Occipital lobe (tissue), 3 donors: ENCODE measurements at places on chromosomes 4 and X. TPM values are rescaled to one million over a fixed set of nuclear protein-coding genes. Genes with fewer than 3 reads are reported as not detected.

LONRF3 gene
- 1.9 TPM for total RNA-seq

FRG1 gene
- total RNA-seq: 25.0 TPM

PPP1R3F gene
- 12.6 TPM for total RNA-seq

PLAC1 gene
- total RNA-seq: not detected

TAF7L gene
- 0.16 TPM for total RNA-seq

IL15 gene
- total RNA-seq: 0.31 TPM

DIPK2B gene
- 1.7 TPM for total RNA-seq

CYTL1 gene
- total RNA-seq: 0.94 TPM

P2RY8 gene
- 0.16 TPM for total RNA-seq

AFP gene
- total RNA-seq: 0.62 TPM

STBD1 gene
- 0.47 TPM for total RNA-seq

SHROOM2 gene
- 12.3 TPM for total RNA-seq

HTRA3 gene
- total RNA-seq: 1.2 TPM

TIMM17B gene
- total RNA-seq: 27.9 TPM

TLR7 gene
- total RNA-seq: 1.2 TPM

CYBB gene
- total RNA-seq: 16.4 TPM

SLC10A4 gene
- 3.9 TPM for total RNA-seq

CSN1S1 gene
- total RNA-seq: not detected

RTL9 gene
- 0.16 TPM for total RNA-seq

AMOT gene
- total RNA-seq: 10.8 TPM

CTAG2 gene
- not detected for total RNA-seq

SERPINA7 gene
- not detected for total RNA-seq

MCUB gene
- 44.9 TPM for total RNA-seq

SH3TC1 gene
- 2.5 TPM for total RNA-seq

TMSB15B gene
- 26.0 TPM for total RNA-seq

ACE2 gene
- not detected for total RNA-seq

ADH7 gene
- not detected for total RNA-seq

SYP gene
- total RNA-seq: 158 TPM

LNX1 gene
- 52.9 TPM for total RNA-seq

KIF4A gene
- total RNA-seq: 2.7 TPM

RHOXF1 gene
- total RNA-seq: not detected

GSX2 gene
- total RNA-seq: 1.1 TPM

PRSS48 gene
- not detected for total RNA-seq
